Posterior vena cava (tissue), 2 donors: ENCODE measurements at places on chromosomes 4 and X. TPM values are rescaled to one million over a fixed set of nuclear protein-coding genes. Genes with fewer than 3 reads are reported as not detected.

The SLITRK2 gene
- 0.28 TPM for total RNA-seq

The TGIF2LX gene
- total RNA-seq, result not detected

The MAEA gene
- total RNA-seq, result 43.7 TPM

The NEK1 gene
- 19.2 TPM for total RNA-seq

The TCEAL5 gene
- 0.46 TPM for total RNA-seq

The RRAGB gene
- 16.6 TPM for total RNA-seq

The LONRF3 gene
- 5.7 TPM for total RNA-seq

The CCDC120 gene
- total RNA-seq, result 3.0 TPM

The BMX gene
- 4.4 TPM for total RNA-seq

The CCDC110 gene
- 6.6 TPM for total RNA-seq

The MAPK10 gene
- 30.5 TPM for total RNA-seq

The HERC5 gene
- total RNA-seq, result 3.7 TPM

The BEX3 gene
- total RNA-seq, result 85.3 TPM

The SMIM31 gene
- total RNA-seq, result not detected

The ZNF674 gene
- total RNA-seq, result 4.6 TPM

The CYSLTR1 gene
- total RNA-seq, result 6.8 TPM

The ADH7 gene
- total RNA-seq, result not detected

The AFP gene
- not detected for total RNA-seq

The PRRG3 gene
- 5.1 TPM for total RNA-seq

The UGT2A1 gene
- not detected for total RNA-seq

The PHEX gene
- 0.56 TPM for total RNA-seq

The ENPEP gene
- total RNA-seq, result 3.1 TPM

The MND1 gene
- 1.9 TPM for total RNA-seq

The SORCS2 gene
- total RNA-seq, result 5.0 TPM

The SRPX gene
- total RNA-seq, result 228 TPM

The NPY1R gene
- total RNA-seq, result 147 TPM

The ZNF157 gene
- 0.19 TPM for total RNA-seq

The TMPRSS11D gene
- not detected for total RNA-seq

The C4orf50 gene
- not detected for total RNA-seq

The NDNF gene
- total RNA-seq, result 4.6 TPM

The TSPAN7 gene
- 40.1 TPM for total RNA-seq

The SSX4 gene
- not detected for total RNA-seq

The GAGE12F gene
- total RNA-seq, result not detected

The FDCSP gene
- total RNA-seq, result not detected

The PPAT gene
- 4.8 TPM for total RNA-seq

The CLOCK gene
- total RNA-seq, result 45.1 TPM

The YIPF7 gene
- not detected for total RNA-seq

The FOXR2 gene
- total RNA-seq, result not detected

The NHSL2 gene
- total RNA-seq, result 32.4 TPM

The ARHGEF6 gene
- 17.7 TPM for total RNA-seq

The GPR173 gene
- total RNA-seq, result 2.7 TPM

The TTC29 gene
- not detected for total RNA-seq

The TMEM156 gene
- 0.65 TPM for total RNA-seq

The GYG2 gene
- 1.4 TPM for total RNA-seq

The RTL9 gene
- 0.28 TPM for total RNA-seq

The EDNRA gene
- total RNA-seq, result 35.6 TPM

The TENM3 gene
- total RNA-seq, result 2.1 TPM
